CD4-positive, alpha-beta T cell treated with Interleukin-17A for 1 hour (primary cell): ENCODE measurements at places on chromosomes 1 and 21.

- no peak for DNase-seq
Observed at GRCh38 chr1:169765580-169766331, 29.0 kb downstream of the METTL18 start.

GRCh38 chr1:178494569-178494971, 2.2 kb downstream of the CLEC20A start:
- no peak for DNase-seq

DNA sequence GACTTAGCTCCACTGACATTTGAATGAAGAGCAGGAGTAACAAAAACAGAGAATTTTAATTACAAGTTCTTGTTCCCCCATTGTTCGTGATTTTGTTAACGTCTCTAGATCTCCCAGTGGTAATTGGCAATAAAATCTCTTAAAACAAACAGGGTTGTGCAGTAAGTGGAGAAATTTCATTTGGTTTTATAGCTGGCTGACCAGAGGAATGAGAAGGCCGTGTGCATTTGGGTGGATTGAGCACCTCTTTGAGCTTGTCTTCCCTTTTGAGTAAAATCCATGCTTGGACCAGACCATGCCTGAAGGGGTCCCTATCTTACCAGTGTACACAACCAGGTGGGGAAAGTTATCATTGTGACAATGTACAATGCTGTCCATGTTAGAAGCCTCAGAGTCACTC, 137.8 kb downstream of the HIVEP3 start:
- DNase-seq: no peak

DNA sequence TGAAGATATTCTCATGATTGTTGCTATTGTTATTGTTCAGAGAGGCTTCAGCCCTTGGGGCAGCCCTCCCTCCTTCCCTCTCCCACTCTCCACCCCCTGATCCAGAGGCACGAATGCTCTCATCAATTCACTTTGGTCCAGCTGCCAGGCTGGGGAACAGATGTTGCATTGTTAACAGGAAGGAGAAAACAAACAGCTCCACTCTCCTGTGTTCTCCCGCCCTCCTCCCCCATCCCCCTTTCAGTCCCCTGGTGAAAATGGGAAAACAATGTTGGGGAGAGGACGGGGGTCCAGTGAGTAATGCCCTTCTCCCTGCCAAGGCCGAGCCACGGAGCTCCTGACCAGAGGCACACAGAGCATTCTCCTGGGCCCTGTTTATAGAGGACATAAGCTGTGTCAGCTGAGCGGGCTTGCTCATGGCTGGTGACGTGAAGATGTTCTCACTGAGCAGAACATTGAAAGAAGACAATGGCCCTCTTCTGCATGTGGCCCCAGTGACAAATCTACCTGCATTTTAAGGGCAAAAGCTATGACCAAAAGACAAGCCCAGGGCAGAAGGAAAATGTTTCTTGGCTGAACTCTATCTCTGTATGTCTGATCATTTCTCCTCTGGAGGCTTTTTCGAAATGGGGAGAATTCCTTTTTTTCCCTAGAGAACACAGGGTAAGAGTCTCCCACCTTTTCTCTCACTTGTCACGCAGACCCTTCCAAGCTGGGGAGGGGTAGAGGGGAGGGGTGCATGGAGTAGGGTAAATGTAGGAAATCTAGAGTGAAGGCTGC, 111.7 kb downstream of the GLUL start:
- no peak for DNase-seq

DNA sequence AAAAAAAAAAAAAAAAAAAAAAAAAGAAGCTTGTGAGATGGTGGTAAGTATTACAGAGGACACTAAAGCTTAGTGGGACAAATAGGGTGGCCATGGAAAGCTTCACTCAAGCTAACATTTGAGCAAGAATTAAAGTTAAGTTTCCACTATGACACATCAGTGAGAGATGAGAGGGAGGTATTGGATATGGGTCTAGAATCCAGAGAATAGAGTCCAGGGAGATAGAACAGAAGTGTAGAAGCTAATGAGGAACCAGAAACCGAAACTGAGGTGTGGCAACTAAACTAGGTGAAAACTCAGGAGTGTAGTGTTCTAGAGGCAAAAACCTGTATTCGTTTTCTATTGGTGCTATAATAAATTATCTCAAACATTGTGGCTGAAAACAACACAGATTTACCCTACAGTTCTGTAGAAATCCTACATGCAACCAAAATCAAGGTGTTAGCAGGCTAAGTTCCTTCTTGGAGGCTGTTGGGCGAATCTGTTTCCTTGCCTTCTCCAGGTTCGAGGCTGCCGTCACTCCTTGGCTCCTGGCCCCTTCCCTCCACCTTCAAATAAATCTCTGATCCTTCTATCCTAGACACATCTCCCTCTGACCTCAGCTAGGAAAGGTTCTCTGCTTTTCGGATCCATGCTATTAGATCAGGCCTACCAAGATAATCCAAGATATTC, 36.2 kb downstream of the PTP4A2 start:
- no peak for DNase-seq

GRCh38 chr1:7534061-7534825, 236.9 kb upstream of the VAMP3 start:
- DNase-seq: no peak

GRCh38 chr1:7468248-7468647, 302.8 kb upstream of the VAMP3 start:
- DNase-seq: no peak

GRCh38 chr1:206734499-206735142, 36.0 kb upstream of the IL19 start:
- DNase-seq: peak; percentile 81

DNA sequence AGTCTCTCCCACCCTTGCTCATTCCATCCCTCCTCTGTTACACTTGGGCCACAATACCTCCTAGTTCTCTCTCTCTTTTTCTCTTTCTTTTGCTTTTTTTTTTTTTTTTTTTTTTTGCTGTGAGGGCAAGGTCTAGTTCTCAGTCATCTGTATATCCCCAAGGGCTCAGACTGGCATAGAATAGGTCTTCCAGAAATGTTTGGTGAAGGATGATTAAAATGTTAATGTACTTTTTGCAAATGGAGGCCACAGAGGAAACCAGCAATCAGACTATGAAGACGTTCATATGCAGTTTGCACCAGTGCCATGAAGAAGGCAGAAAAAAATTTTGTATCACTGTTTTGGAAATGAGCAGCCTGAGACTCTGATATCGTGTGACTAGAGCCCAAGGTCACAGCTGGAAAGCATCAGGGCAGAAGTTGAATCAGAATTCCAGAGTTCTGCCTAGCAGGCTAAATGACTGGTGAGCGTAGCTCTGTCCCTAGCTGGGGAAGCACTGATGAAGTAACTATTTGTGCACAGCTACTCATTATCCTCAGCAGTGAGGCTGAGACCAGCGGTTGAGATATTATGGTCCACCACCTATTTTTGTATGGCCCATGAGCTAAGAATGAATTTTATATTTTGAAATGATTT, 186.5 kb downstream of the TGFBR3 start:
- no peak for DNase-seq

GRCh38 chr1:208714323-208714722, 470.1 kb upstream of the PLXNA2 start:
- no peak for DNase-seq

- no peak for DNase-seq
Observed at GRCh38 chr1:90911353-90911752, 110.5 kb downstream of the ZNF644 start.

DNA sequence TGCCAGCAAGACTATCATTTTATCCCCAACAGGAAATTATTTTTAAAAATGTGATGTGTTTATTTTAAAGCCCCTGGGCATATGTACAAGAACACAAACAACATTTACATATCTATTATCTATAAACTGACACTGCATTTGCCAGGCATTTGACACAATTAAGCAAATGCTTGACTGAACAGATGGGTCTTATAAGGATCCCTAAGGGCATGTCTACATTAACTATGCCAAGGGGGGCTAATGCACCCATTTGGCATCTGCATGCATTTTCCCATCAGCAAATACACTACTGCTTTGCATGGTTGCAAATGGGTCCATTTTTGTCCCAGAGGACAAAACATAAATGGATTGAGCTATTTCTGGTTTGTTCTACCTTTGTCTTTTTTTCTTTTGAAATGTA, 884.8 kb upstream of the B3GALT2 start:
- DNase-seq: no peak

- no peak for DNase-seq
Observed at GRCh38 chr1:9716404-9717192, 65.1 kb downstream of the PIK3CD start.

- DNase-seq: no peak
Observed at GRCh38 chr1:170049176-170049800, 25.2 kb downstream of the KIFAP3 start.

GRCh38 chr1:206727981-206728696, 42.4 kb upstream of the IL19 start:
- DNase-seq: no peak

GRCh38 chr1:46113948-46114347, 18.5 kb downstream of the PIK3R3 start:
- no peak for DNase-seq

DNA sequence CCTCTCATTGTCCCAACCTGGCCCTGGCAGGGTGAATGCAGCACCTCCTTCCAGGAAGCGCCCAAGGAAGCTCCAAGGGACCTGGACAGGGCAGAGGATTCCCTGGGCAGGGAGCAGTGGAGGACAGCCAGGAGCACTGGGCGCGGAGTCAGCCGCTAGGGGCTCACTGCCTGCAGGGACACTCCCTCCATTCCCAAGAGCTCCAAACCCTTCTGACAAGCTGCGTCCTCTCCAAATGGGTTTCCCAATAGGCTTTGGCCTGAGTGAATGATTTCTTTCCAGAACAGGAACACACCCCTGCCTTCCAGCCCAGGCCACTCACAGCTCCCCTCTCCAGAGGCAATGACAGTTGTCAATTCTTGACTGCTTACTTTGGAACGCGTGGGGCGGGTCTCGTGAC, 128.5 kb upstream of the EDN2 start:
- no peak for DNase-seq

DNA sequence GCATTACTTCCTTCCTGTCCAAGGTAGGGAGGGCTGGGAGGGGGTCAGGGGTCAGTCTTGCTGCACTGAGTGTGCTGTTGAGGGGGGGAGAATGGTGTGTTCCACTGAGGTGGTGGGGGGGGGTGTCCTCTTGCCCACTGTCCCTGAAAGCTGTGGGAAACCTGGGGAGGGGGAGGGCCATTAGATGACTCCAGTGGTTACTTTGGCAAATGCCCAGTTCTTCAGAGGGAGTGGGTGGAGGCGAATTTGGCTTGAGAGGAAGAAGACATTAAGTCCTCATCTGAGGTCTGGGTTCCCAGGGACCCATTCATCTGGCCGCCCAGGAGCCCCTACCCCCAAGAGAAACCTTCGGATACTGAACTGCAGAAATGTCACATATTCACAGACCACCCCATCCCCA, 36.2 kb downstream of the MEF2D start:
- DNase-seq: no peak

- peak; percentile 47 for DNase-seq
Observed at GRCh38 chr1:234844479-234845031, 234.6 kb upstream of the IRF2BP2 start.

GRCh38 chr1:181314959-181315358, 168.4 kb upstream of the CACNA1E start:
- DNase-seq: no peak

DNA sequence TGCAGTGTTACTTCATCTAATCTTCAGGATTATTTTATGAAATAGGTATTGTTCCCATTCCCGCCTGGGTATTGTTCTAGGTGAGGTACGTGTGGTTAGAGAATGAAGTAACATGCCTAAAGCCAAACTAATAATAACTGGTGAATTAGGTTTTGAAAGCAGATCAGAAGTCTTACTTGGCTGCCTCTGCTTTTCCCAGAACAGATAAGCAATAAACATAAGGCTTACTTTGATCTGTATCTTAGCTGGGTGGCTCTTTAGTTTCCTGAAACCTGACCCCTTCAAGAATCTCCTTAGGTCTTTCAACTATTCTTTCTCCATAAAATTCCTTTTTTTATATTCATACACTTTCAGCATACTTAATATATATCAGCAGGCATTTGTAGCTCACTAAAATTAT, 65.3 kb downstream of the VAV3 start:
- DNase-seq: no peak

GRCh38 chr1:14826172-14826636, 227.7 kb downstream of the KAZN start:
- no peak for DNase-seq
